Left forelimb (tissue), 1 donor: ENCODE measurements at places on chromosomes 5 and 9.

DNA sequence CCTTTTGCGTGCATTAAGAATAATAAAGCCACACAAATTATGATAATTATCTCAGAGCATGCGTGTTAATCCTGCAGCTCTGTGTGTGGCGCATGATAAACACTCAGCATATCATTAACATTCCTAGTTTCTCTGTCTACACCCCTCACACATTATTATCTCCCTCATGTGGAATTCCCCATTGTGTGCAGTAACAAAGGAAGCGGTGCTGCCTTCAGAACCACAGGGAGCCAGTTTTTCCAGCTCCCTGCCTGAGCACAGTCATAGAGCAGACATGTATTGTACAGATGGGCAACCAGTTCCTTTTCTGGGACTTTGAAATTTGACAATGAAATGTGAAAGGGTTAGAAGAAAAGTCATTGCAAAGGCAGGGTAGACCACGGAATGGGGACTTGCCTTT lies 1365.5 kb upstream of the CDH9 start:
- no peak for DNase-seq

- no peak for DNase-seq
Measured at GRCh38 chr9:17757816-17758215, 178.9 kb downstream of the SH3GL2 start.

DNA sequence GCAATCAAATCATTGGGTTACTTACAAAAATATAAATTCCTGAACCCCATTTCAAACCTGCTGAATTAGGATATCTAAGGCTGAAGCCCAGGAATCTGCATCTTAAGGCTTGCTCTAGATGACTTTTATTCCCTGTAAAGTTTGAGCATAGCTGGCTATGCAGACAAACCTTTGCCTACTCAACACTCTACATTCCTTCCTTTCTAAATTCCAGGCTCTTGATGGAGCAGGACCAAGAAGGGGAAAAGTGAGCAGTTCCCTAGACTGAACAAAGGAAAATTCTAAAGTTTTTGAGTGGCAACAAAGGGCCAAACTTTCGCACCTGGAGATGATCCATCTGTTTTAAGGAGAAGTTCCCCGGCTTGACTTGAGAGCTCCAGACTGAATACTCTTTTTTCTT lies 9.8 kb upstream of the ADRA1B start:
- no peak for DNase-seq

GRCh38 chr9:69097923-69098593 lies 62.5 kb downstream of the FXN start:
- no peak for DNase-seq

- no peak for DNase-seq
Measured at GRCh38 chr5:81904861-81905260, 67.0 kb upstream of the ATG10 start.

GRCh38 chr5:156025656-156026055 lies 301.3 kb upstream of the SGCD start:
- no peak for DNase-seq

GRCh38 chr9:113623851-113624485 lies 160.4 kb downstream of the RGS3 start:
- DNase-seq, result peak; percentile 31

GRCh38 chr5:157541447-157542118 lies 34.0 kb downstream of the ADAM19 start:
- DNase-seq, result no peak

DNA sequence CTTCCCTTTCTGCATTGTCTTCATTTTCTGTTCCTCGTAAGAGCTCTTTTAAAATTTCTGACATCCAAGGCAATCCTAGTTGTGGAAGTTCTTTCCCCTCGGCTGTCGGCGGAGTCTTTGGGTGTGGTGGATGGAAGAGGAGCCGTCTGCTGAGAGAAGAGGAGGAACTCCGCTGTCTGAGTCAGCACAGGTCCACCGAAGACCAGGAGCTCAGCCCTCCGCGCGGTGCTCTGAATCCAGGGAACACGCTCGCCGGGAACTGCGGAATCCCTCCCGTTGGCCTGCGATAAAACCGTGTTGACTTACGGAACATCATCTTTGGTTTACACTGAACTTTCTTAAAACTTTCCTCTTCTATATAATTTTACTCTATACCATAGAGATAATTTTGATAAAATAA lies 100.7 kb upstream of the IRX4 start:
- no peak for DNase-seq

DNA sequence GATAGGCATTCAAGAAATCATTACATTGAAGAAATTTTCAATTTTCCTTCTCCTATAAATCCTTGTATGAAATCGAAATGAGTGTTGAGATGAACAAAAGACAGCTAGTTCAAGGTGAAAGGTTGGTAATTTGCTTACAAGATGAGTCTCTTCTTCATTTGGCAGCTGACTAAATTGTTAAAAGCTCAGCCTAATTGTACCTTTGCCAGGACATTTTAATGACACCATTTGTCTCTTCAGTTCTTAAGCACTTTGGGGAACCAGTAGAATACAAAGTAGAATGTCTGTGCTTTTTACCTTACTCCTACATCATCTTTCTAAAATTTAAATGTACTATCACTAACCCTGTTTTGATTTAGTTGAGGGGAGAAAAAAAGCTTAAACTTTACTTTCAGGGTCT lies 59.4 kb downstream of the GRAMD2B start:
- DNase-seq, result no peak

DNA sequence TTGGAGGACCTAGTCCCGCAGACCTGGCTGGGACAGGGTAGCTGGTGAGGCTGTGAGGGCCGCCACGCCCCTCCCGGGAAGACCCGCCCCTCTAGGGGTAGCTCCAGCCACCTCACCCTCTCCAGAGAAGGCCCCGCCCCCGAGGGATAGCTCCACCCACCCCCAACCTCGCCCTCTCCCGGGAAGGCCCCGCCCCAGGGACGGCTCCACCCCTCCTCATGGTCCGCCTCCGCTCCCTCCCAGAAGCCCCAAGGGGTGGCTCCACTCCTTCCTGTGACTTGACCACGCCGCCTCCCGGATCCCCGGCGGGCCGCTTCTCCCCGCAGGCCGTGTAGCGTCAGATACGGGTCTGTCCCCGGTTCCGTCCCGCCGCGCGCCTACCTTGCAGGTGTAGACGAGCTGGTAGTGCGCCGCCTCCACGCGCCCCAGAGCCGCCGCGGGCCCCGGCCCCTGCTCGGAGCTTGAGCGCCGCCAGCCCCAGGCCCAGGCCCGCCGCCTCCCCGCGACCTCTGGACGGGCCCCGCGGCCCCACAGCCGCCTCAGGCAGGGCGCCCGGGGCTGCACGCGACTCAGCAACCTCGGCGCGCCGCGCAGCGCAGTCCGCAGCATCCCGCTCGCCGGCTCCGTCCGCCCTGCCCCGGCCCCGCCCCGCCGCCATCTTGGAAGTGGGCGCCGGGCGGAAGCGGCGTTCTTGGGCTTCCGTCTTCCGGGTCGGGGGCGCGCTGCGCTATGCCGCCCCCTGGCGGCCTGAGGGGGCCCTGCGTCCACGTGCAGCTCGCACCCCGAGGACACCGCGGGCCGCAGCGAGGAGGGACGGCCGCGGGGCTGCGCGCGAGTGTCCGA lies at the start of gene DNLZ:
DNLZ (minus strand) TSS at position 639 of the 843 bp plus-strand sequence; CDS start at position 609, 30 bp downstream.
- DNase-seq, result peak; percentile 95
